Uterus (tissue), 4 donors: ENCODE measurements at places on chromosomes 1 and 21. TPM values are rescaled to one million over a fixed set of nuclear protein-coding genes. Genes with fewer than 3 reads are reported as not detected.

- no peak overlapping the region for H3K4me3 ChIP-seq
- no peak for DNase-seq
- no peaks in the 10 kb centered on the region for H3K27me3 ChIP-seq
- H3K4me1 ChIP-seq = no peaks in the 10 kb centered on the region
Observed at GRCh38 chr1:87927391-87928280, 599.0 kb downstream of the LMO4 start.

- H3K4me1 ChIP-seq = no peaks in the 10 kb centered on the region
- H3K27me3 ChIP-seq = no peaks in the 10 kb centered on the region
- no peaks in the 10 kb centered on the region for H3K36me3 ChIP-seq
- no peak overlapping the region for H3K27ac ChIP-seq
Observed at GRCh38 chr1:40094466-40095110, 2.5 kb downstream of the PPT1 start.

Gene PKLR
- not detected for total RNA-seq

GRCh38 chr21:26719750-26720149, 125.5 kb downstream of the ADAMTS1 start:
- DNase-seq = no peak
- no peak overlapping the region for H3K27ac ChIP-seq
- H3K36me3 ChIP-seq = no peaks in the 10 kb centered on the region
- peaks cover 4% of the 10 kb centered on the region for H3K4me1 ChIP-seq
- no peak overlapping the region for H3K4me3 ChIP-seq

Gene FCRL2
- 0.51 TPM for total RNA-seq

- H3K36me3 ChIP-seq = no peaks in the 10 kb centered on the region
- no peak overlapping the region for H3K27ac ChIP-seq
- no peaks in the 10 kb centered on the region for H3K27me3 ChIP-seq
- H3K4me3 ChIP-seq = no peak overlapping the region
- DNase-seq = no peak
Observed at GRCh38 chr21:41659791-41660560, 106.9 kb downstream of the RIPK4 start.
